Omental fat pad (tissue), 4 donors: ENCODE measurements at places on chromosomes 11 and 22. TPM values are rescaled to one million over a fixed set of nuclear protein-coding genes. Genes with fewer than 3 reads are reported as not detected.

Gene VWCE
- total RNA-seq, result 0.94 TPM

Gene DGKZ
- 58.0 TPM for total RNA-seq

Gene PAMR1
- 7.0 TPM for total RNA-seq

Gene CARD18
- not detected for total RNA-seq

Gene SC5D
- 30.3 TPM for total RNA-seq

DNA sequence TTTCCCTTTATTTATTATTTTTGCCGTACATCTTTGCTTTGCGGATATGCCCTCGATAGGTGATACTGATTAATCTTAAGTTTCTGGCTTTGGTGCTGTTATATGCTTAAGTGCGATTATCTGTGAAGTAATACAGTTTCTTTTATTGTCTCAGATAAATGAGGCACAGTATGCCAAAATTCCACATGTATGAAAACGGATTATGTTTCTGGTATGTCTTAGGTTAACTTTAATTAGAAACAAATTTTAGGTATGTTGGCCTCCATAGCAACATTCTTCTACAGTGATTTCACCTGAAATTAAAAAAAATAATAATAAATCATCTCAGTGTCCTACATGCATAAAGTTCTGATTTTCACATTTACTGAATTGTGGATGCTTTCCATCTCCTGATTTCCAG, 119.2 kb downstream of the ARHGAP42 start:
- no peak for DNase-seq

- DNase-seq, result no peak
Measured at GRCh38 chr22:49569286-49570031, 258.2 kb downstream of the BRD1 start.

- no peak for DNase-seq
Measured at GRCh38 chr22:49497266-49497665, 330.4 kb downstream of the BRD1 start.

- no peak for DNase-seq
Measured at GRCh38 chr22:35102663-35103062, 36.7 kb downstream of the ISX start.

GRCh38 chr22:35541254-35541748, 670 bp downstream of the RASD2 start:
- no peak for DNase-seq

DNA sequence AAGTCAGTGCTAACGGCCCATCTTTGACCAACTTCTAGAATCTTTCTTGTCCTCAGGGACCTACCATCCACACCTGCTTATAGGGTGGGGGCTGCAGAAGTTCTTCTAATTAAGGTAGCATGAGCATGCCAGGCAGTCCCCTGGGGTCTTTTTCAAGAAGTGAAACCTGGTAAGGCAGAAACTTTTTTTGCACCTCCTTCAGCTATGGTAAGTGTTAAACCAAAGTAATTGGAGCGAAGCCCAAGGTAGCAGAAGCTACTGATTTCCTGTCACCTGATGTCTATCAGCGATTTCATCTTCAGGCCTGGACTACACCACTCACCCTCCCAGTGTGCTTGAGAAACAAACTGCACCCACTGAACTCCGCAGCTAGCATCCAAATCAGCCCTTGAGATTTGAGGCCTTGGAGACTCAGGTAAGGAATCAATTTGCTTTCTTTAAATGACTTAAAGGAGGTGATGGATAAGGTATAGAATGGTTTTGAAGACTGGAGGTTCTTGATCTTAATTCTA, at the start of gene MS4A1:
Gene MS4A1 (plus strand): TSS at position 317 of the 512 bp plus-strand sequence. CDS start 6,528 bp downstream, outside the sequence.
- no peak for DNase-seq

DNA sequence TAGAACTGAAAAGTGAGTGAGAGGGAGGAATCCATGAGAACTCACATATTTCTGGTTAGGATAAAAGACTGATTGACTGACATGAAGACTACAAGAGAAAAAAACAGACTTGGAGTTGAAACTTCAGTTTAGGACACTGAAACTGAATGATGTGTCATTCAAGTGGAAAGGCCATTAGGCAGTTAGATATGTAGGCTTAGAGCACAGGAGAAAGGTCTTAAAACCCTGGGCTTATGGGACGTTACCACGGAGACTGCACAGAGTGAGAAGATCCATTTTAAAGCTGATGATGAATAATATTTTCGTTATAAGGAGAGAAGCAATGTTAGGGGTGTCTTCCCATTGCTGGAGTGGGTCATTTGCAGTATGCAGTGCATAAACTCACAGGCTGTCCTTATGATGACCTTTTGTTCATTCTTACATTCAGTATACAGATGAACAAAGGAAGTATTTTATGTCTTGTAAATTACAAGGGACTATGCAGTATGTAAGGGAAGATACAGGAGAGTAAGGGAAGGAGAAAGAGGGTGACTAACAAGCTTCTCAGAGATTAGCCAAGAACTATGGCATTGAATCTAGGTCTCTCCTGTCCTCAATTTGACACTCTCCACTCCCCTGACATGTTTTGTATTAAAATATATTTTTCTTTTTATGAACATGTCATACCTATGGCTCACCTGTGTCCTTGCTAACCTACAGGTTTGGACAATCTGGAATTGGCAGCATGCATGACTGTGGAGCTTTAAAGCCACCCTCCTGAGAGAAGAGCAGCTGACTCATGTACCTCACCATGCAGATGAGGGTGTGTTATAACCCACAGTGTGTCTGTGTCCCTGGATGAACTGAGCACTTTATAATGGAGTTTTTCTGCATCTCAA, 63.7 kb downstream of the MAML2 start:
- DNase-seq, result no peak

- no peak for DNase-seq
Measured at GRCh38 chr22:46867106-46867505, 104.7 kb downstream of the TBC1D22A start.
